NCI-H2227 treated with DMSO at 0.1 percent for 48 hours (cell line): ENCODE measurements at places on chromosomes 3 and 15.

- no peak for DNase-seq
Measured at GRCh38 chr15:48307586-48307985, 23.6 kb upstream of the DUT start.

- DNase-seq, result no peak
Measured at GRCh38 chr3:188904670-188905069, 267.1 kb upstream of the TPRG1 start.

DNA sequence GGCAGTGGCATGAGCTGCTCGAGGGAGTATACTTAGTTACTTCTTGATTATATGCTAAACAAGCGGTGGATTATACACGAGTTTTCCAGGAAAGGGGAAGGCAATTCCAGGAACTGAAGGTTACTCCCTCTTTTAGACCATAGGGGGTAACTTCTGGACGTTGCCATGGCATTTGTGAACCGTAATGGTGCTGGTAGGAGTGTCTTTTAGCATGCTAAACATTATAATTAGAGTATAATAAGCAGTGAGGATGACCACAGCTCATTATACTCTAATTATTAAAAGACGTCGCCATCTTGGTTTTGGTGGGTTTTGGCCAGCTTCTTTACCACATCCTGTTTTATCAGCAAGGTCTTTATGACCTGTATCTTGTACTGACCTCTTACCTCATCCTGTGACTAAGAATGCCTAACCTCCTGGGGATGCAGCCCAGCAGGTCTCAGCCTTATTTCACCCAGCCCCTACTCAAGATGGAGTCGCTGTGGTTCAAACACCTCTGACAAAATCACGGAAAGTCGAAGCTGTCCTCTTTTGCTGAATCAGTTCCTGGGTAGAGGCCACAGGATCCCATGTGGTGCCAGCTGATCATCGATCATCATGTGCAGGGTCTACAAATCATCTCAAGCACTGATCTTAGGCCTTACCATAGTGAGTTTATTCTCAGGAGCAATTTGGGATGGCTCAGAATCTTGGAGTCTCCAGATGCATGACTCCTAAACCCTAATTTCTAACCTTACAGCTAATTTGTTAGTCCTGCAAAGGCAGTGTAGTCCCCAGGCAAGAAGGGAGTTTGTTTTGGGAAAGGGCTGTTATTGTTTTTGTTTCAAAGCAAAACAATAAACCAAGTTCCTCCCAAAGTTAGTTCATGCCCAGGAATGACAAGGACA is 149.1 kb downstream of the TJP1 start:
- no peak for DNase-seq

- no peak for DNase-seq
Measured at GRCh38 chr3:10645800-10646199, 140.4 kb upstream of the ATP2B2 start.

GRCh38 chr15:65796610-65797078 is 4.6 kb upstream of the DENND4A start:
- no peak for DNase-seq

DNA sequence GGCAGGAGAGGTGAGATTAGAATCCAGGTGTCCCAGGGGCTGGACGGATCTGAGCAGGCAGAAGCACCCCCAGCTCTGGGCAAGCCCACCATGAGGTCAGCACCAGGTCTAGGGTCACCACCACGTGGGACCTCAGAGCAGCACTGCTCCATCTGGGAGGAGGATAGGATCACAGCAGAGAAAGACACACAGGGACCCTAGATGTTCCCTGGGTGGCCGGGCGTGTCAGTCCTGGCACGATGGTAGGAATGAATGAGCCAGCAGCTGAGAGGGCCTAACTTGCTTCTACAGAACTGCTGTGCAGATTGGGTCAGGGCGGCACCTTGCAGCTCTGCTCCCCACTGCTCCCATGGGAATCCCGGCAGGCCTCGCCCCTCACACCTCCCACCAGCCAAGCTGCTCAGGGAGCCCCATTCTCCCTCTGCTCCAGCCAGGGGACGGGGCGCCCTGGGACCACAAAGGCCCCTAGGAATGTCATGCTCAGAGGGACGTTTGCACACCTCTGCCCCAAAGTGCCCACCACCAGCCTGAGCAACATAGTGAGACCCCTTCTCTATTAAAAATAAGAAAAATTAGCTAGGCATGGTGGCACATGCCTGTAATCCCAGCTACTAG is 66.3 kb downstream of the ZNF445 start:
- DNase-seq, result no peak

GRCh38 chr3:69330891-69331400 is 54.9 kb downstream of the FRMD4B start:
- no peak for DNase-seq

- DNase-seq, result no peak
Measured at GRCh38 chr15:58274885-58275284, 136.7 kb downstream of the AQP9 start.

- no peak for DNase-seq
Measured at GRCh38 chr15:79943820-79944219, 27.2 kb downstream of the BCL2A1 start.

GRCh38 chr15:44023176-44023575 is 171.9 kb downstream of the FRMD5 start:
- DNase-seq, result no peak

GRCh38 chr3:32822609-32823498 is 5.1 kb downstream of the TRIM71 start:
- DNase-seq, result no peak

GRCh38 chr3:158091531-158091930 is 14.7 kb downstream of the SHOX2 start:
- no peak for DNase-seq

- DNase-seq, result no peak
Measured at GRCh38 chr15:49171790-49172189, 1.7 kb downstream of the GALK2 start.

- DNase-seq, result no peak
Measured at GRCh38 chr3:171255236-171255806, 204.9 kb downstream of the TNIK start.

- no peak for DNase-seq
Measured at GRCh38 chr15:95202569-95203349, 971.4 kb downstream of the MCTP2 start.
